Stomach (tissue), 19 donors: ENCODE measurements at places on chromosomes 2 and 18.

- H3K4me3 ChIP-seq = no peak overlapping the region
- peaks cover 13% of the 10 kb centered on the region for H3K4me1 ChIP-seq
- H3K27ac ChIP-seq = no peak overlapping the region
Observed at GRCh38 chr2:101985101-101985792, 6.5 kb upstream of the IL1R2 start.

GRCh38 chr2:166157578-166157977 lies 29.8 kb upstream of the SCN1A start:
- no peak overlapping the region for H3K27ac ChIP-seq
- no peak overlapping the region for H3K4me3 ChIP-seq
- H3K27me3 ChIP-seq = no peaks in the 10 kb centered on the region
- no peaks in the 10 kb centered on the region for H3K4me1 ChIP-seq
- no peak for DNase-seq
- no peaks in the 10 kb centered on the region for H3K36me3 ChIP-seq

DNA sequence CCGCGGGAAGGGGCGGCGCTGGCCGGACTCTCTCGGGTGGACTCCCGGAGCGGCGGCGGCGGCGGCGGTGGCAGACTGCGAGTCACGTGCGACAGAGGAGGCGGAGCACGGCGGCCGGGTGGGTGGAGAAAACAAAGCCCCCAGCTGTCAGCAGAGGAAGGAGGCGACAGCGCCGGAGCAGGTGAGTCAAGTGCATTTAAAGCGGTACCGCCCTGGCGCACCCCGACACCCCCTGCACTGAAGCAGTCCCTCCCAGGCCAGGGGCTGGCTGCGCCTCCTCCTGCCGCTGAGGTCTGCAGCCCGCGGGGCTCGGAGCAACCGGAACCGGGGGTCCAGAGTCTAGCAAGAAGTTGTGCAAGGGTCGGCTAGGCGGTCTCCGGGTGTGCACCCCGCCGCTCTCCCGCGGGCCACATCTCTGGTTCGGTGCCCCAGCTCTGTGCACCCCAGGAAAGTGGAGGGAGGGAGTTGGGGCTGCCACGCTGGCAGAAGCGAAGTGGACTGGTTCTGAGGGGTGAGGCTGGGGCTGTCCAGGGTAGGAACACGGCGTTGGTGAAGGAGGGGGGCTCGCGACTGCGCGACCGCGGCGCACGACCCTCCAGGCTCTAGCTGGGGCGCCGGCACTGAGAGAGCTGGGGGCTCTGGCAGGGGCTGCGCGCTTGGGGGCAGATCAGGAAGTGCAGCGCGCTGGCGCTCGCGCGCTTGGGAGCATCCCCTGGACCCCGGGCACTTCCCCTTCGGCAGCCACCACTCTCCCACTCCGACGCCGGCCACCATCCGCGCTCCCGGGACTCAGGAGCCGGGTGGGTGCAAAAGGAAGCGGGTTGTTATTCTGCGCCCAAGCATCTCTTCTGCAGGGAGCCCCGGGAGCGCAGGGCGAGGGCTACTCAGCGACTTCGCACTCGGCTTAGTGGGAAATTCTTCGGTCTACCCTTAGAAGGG lies 64.0 kb upstream of the MAPRE2 start:
- H3K27ac ChIP-seq = peak overlapping the region; percentile 93
- H3K4me1 ChIP-seq = peaks cover 23% of the 10 kb centered on the region
- H3K4me3 ChIP-seq = peak overlapping the region; percentile 59

GRCh38 chr18:79497638-79498081 lies 101.9 kb downstream of the NFATC1 start:
- H3K27ac ChIP-seq = no peak overlapping the region
- no peak for DNase-seq
- no peaks in the 10 kb centered on the region for H3K27me3 ChIP-seq
- no peak overlapping the region for H3K4me3 ChIP-seq
- H3K36me3 ChIP-seq = peaks cover 12% of the 10 kb centered on the region

DNA sequence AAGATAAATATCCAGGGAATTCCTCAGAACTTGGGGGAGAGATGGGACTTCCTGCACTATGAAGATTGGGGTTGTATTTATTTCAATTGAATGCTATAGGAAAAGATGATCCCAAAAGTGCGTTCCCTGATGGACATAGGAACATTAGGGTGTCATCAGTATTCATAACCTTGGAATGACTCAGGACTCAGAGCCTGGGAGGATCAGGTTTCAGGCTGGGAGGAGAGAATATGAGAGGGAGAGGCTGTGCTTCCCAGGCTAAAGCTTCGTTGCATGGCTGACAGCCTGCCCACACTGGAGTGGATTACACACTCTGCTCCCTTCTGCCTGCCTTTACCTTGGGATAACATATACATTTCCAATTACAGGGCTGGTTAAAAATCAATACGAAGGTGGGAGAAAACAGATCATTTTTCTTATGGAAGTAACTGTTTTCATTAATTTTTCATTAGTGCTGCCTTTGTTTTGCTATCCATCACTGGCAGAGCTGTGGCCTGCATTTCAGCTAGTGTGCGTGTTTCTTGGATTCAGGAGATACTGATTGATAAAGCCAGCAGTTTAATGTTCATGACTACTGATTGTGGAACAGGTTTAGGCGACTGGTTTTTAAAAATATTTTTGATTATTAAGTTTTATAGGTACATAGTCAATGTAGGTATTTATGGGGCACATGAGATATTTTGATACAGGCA lies 118.7 kb downstream of the KCTD1 start:
- no peaks in the 10 kb centered on the region for H3K4me1 ChIP-seq
- H3K27me3 ChIP-seq = no peaks in the 10 kb centered on the region
- H3K4me3 ChIP-seq = no peak overlapping the region

DNA sequence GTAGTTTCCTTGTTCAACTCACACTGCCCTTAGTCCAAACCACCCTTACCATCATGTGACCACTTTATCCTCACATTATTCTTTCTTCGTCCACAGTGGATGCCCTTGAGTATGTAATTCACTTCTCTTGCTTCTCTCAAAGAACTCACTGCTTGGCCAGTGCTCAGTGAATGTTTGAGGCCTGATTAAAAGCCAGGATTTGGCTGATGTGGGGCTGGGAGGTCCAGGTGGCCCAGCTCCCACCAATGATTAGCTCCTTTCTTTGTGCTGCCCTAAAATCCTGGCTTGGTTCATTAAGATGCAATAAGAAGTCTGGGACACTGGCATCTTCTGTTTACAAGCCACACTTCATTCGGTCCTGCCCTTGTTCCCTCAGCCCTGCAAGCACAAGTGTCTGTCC lies 97.8 kb upstream of the CELF4 start:
- no peaks in the 10 kb centered on the region for H3K36me3 ChIP-seq
- no peak overlapping the region for H3K27ac ChIP-seq
- H3K4me3 ChIP-seq = no peak overlapping the region
- DNase-seq = no peak

DNA sequence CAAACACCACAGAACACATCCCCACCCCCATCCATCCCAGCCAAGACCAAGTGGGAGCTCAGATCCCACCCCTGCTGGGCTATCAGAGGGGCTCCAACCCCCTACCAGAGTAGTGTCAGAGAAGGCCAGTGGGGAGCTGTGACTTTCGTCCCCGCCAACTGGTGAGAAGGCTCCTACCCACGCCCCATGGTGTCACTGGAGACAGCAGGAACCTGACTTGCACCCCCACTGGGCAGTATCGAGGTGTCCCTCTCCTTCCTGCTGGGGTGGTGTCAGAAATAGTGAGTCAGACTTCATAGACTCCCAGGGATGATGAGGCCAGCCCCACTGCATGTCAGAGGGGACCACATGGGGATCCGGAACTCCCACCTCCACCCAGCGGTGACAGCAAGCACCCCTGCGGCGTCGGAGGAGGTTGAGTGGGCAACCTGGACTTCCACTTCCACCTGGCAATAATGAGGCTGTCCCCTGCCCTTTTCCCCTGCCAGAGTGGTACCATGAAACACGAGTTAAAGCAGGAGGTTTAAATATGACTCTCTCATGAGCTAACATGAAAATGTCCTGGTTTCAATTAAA lies 106.7 kb downstream of the CTIF start:
- H3K27ac ChIP-seq = no peak overlapping the region
- no peak overlapping the region for H3K4me3 ChIP-seq
- no peaks in the 10 kb centered on the region for H3K36me3 ChIP-seq
- H3K27me3 ChIP-seq = no peaks in the 10 kb centered on the region

- H3K27ac ChIP-seq = peak overlapping the region; percentile 51
- no peak overlapping the region for H3K4me3 ChIP-seq
- peak; percentile 29 for DNase-seq
- H3K27me3 ChIP-seq = no peaks in the 10 kb centered on the region
- H3K4me1 ChIP-seq = no peaks in the 10 kb centered on the region
- no peaks in the 10 kb centered on the region for H3K36me3 ChIP-seq
Observed at GRCh38 chr2:95058989-95059641, 33.6 kb downstream of the MAL start.

DNA sequence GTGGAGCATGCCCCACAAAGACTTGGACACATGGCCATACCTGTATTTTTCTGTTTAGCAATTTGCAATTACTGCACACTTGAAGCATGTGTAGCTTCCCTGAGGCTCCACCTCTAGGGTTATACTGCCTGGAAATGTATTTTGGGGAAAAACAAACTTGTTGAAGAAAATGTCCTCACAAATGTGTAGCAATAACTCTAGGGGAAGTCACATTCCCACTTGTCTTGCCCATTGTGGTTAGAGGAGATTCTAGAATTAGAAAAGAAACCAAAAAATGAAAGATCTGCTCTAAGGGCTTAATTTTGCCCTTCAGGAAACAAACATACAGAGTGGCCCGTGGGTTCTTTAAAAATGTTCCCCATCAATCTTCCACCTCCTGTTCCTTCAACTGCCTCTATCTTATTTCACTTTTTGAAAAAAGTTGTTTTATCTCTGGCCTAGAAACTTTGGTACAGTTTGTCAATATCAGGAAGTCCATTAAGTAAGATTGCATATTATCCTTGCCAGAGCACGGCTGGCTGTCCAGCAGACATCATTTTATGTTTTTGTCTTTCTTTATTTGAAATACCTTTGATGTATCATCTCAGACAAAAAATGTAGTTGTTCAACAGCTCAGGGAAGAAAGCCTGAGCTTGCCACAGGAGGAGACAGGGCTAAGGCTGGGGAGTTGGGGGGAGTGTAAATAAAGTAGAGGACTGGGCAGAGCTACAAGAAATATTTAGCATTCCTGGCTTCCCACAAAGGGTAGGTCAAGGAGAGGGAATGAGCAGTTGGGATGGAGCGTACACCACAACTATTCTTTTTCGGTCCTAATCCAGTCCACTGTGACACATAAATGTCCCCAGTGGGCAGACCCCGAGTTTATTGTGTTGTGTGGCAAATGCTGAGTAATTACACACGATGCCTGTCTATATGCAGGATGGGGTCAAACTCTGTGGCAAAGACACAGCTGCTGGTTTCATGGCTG lies 96.8 kb upstream of the CDC42EP3 start:
- DNase-seq = peak; percentile 29
- H3K36me3 ChIP-seq = no peaks in the 10 kb centered on the region
- H3K4me3 ChIP-seq = no peak overlapping the region
- no peaks in the 10 kb centered on the region for H3K27me3 ChIP-seq
- peak overlapping the region; percentile 60 for H3K27ac ChIP-seq

GRCh38 chr2:153294199-153294786 lies 184.3 kb downstream of the RPRM start:
- no peak for DNase-seq
- no peak overlapping the region for H3K4me3 ChIP-seq

DNA sequence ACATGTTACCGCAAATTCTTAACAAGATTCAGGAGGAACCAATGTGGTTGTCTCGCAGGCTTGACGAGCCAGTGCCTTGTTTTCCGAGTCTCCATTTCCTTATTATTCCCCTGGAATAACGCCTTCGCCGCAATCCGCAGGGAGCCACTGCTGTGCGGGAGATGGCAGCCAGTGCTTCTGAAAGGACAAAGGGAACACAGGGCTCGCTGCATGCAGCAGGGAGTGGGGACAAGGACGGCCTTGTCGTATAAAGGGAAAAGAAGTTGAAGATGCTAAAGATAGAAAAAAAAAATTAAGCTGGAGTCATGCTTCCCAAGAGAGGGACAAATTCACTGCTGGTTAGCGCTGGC lies 221.4 kb downstream of the NDUFA10 start:
- no peak overlapping the region for H3K27ac ChIP-seq
- H3K36me3 ChIP-seq = no peaks in the 10 kb centered on the region
- no peak overlapping the region for H3K4me3 ChIP-seq

GRCh38 chr2:109305490-109306167 lies 176.6 kb downstream of the SH3RF3 start:
- no peaks in the 10 kb centered on the region for H3K36me3 ChIP-seq
- H3K27ac ChIP-seq = no peak overlapping the region
- no peaks in the 10 kb centered on the region for H3K27me3 ChIP-seq
- H3K4me1 ChIP-seq = no peaks in the 10 kb centered on the region
- no peak overlapping the region for H3K4me3 ChIP-seq
- no peak for DNase-seq

DNA sequence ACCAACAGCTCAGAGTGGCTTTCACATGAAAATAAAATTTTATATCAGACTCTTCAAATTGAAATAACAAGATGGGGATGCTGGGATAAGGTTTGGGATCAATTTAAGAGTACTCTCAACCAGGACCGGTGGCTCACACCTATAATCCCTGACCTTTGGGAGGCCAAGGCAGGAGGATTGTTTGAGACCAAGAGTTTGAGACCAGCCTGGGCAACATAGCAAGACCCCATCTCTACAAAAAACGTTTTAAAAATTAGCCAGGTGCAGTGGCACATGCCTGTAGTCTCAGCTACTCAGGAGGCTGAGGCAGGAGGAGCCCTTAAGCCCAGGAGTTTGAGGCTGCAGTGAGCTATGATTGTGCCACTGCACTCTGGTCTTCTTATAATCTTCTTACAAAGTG lies 2.6 kb downstream of the LMAN2L start:
- no peak overlapping the region for H3K27ac ChIP-seq
- H3K27me3 ChIP-seq = no peaks in the 10 kb centered on the region
- peaks cover 60% of the 10 kb centered on the region for H3K4me1 ChIP-seq

GRCh38 chr2:163351143-163351542 lies 384.7 kb downstream of the FIGN start:
- H3K27ac ChIP-seq = no peak overlapping the region
- no peaks in the 10 kb centered on the region for H3K27me3 ChIP-seq
- H3K36me3 ChIP-seq = no peaks in the 10 kb centered on the region
- peaks cover 6% of the 10 kb centered on the region for H3K4me1 ChIP-seq
- DNase-seq = no peak

GRCh38 chr2:233031556-233032500 lies 644 bp upstream of the NEU2 start:
- no peak overlapping the region for H3K4me3 ChIP-seq
- H3K27ac ChIP-seq = no peak overlapping the region
- no peaks in the 10 kb centered on the region for H3K27me3 ChIP-seq
- no peaks in the 10 kb centered on the region for H3K36me3 ChIP-seq
- no peak for DNase-seq

- no peak overlapping the region for H3K27ac ChIP-seq
- no peaks in the 10 kb centered on the region for H3K27me3 ChIP-seq
- no peak overlapping the region for H3K4me3 ChIP-seq
- no peaks in the 10 kb centered on the region for H3K36me3 ChIP-seq
Observed at GRCh38 chr2:177541258-177541991, 148.9 kb downstream of the AGPS start.

- no peak overlapping the region for H3K4me3 ChIP-seq
- DNase-seq = no peak
- H3K36me3 ChIP-seq = no peaks in the 10 kb centered on the region
- peaks cover 6% of the 10 kb centered on the region for H3K4me1 ChIP-seq
Observed at GRCh38 chr2:64283641-64284361, 139.6 kb upstream of the PELI1 start.
